ENCODE measurements at places on chromosomes 4 and X. TPM values are rescaled to one million over a fixed set of nuclear protein-coding genes. Genes with fewer than 3 reads are reported as not detected.

DNA sequence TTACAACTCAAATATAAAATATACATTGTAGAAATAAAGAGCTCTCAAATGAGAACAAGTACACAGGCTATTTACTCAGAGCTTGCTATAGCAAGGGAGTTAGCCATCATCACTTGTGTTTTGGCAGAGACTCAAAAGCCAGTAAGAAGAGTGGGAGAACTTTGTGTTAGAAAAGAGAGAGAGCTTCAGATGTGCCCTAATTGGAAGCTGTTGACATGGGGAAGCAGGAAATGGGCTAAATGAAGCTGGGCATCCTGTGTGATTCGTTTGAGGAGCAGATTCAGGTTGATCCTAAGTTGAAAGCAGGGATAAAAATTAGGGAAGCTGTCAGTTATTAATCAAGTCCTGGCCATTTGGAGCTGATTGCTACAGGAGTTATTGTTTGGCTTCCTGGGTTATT, 207.4 kb upstream of the MAOA start:
- no peak for DNase-seq

DNA sequence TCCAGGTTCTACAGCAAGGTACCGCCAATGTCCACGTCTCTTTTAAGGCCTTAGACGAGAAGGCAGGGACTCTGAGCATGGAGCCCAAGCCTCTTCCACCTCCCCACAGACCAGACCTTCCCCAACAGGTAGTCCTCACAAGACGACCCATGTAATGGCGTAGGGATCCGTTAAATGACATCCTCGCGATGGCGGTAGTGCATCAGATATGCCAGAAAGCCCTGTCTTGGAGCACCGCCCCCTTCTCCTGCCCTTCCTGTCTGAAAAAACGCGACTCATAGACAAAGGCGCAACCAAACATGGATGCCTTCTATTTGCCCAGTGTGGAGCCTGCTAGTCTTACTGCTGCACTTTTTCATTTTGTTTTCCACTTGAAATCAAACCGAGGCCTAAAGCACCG, 185.4 kb downstream of the OR13H1 start:
- no peak for DNase-seq

DNA sequence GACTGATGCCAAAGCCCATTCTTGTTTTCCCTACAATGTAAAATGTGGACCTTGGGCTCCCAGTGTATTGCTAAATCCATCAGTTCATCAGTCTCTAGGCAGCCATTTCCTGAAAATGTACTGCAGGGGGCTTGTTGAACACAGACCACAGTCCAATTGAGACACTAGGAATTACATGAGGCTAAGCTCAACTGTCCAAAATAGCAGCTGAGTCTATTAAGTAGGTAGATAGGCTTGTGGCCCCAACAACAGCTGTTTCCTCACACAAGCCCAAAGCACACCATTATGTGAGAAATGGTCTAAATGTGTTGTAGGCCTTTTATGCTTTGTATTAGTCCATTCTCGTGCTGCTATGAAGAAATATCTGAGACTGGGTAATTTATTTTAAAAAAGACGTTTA, 60.0 kb upstream of the PAK3 start:
- DNase-seq, result no peak

- peak; percentile 54 for DNase-seq
Measured at GRCh38 chr4:1685235-1686150, 1.4 kb upstream of the FAM53A start.

DNA sequence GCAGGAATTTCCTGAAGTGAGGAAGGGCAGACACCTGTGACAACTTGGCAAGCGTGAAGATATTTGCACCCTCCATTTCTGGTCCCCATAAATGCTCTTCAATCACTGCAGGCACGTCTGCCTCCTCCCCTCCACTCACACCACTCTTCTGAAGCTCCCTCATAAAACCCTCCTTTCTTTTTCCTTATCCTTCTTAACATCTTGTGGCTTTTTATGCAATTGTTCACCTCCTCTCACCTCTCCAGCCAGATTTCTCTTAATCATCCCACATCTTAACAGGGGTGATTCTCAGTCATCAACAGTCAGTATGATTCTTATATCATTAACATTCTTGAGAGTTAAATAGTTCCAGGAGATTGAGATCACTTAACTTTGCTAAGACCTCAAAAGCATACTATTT, 277.4 kb downstream of the SPRY1 start:
- DNase-seq, result no peak

GRCh38 chr4:105527081-105527480, 25.3 kb upstream of the ARHGEF38 start:
- DNase-seq, result peak; percentile 57

DNA sequence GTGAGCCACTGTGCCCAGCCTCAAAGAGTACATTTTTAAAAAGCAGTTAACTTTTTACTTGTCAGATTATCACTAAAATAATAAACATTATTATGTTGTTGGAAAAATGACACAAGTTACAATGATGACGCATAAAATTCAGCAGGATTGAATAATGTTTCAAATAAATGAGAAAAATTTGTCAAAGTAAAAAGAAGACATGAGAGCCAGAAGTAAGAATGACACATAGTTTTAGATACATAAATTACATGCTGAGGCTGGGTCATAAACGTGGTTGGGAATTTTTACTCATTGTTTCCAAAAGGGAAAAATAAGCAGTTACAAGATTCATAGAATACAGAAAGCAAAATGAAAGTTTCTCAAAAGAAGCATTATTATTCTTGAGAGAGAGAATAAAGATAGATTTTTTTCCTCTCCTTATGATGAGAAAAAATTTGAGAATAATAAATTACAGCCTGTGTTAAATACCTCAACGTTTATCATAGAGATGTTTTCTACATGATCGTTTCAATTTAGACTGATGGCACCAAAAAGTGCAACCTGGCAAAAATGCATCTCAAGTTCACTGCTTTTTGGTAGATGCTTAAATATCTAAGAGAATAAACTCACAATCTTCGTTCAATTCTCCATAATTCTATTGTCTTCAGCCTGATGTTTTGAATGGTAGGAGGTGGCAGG, 40.4 kb downstream of the GUCY1B1 start:
- DNase-seq, result no peak

DNA sequence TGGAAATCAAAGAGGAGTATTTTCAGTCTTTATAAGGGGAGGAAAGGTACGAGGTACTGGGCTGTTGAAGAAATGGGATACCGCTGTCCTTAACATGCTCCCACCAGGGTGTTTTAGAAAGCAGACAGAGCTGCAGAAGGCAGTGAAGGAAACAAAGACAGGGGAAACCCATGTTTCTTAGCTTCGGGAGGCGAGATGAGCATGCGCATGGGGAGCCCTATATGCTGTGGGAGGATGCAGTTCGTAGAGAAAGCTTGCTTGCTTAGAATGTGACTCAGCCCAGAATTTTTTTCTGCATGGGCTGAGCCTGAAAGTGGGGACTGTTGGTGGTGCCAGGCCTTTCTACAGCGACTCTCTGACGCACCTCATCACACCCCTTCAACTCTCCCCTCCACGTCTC, 28.8 kb upstream of the SCOC start:
- DNase-seq, result no peak

- peak; percentile 79 for DNase-seq
Measured at GRCh38 chr4:110049951-110050925, 137.6 kb downstream of the EGF start.

- DNase-seq, result no peak
Measured at GRCh38 chr4:61251129-61251528, 51.0 kb downstream of the ADGRL3 start.

DNA sequence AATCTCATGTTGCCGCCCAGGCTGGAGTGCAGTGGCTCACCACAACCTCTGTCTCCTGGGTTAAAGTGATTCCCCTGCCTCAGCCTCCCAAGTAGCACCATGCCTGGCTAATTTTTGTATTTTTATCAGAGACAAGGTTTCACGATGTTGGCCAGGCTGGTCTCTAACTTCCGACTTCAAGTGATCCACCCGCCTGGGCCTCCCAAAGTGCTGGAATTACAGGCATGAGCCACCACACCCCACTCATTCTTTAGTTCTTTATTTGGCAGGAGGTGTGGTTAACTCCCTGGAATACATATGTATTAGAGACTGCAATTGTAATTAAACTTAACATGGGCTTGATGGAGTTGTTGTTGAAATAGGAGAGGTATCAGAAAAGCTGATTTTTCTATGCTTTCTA, 1396.9 kb upstream of the IGFBP7 start:
- peak; percentile 67 for DNase-seq

DNA sequence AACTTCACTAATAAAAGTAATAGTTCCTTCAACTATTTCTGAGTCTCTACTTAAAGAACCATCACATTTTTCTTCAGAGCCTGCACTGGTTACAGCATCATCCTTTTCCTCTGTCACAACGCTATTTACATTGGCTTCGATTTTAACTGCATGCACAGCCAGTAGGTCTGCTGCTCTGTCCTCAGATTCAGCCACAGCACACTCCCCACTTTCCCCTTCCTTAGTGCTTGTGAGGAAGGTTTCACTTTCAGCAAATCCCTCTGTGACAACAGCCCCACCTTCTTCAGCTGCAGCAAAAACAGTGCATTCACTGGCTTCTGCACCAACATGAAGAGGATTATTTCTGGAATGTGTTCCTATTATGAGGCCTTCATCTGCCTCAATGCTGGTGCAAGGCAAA, 25.7 kb downstream of the BOD1L1 start:
- DNase-seq, result no peak

The SSX2B gene
- total RNA-seq, result not detected

The CLDN22 gene
- 0.14 TPM for total RNA-seq
